D341Med (cell line): ENCODE measurements at places on chromosomes 4 and X.
A peak's percentile ranks its signal among the peaks of the same experiment; 100 is the strongest.

DNA sequence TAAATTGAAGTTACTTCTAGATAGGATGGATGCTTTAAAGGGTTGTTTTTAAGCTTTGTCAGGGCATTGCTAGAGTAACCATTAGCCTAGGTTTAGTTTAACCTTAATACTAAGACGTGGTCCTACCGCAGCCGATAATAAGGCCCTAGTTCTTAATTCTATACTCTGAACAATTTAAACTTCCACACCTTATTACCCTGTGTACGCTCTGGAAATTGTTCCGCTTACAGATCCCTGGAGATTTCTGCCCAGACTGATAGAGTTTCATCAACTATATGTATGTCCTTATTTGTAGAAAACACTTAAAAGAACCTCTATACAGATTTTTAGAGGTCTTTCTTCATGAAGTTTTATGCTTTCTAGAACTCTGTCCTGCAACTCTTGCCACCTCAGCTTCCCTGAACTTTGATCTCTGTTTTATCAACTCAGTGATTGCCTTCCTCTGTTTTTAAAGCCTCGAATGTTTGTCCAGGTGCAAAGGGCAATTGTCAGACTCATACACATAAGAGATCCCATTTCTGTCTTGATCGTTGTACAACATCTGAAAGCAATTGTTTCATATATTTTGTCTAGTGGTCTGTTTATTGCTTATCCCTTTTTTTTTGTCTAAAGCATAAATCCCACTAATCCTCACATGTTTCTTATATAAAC, 71.1 kb upstream of the VCX start:
- DNase-seq: no peak

DNA sequence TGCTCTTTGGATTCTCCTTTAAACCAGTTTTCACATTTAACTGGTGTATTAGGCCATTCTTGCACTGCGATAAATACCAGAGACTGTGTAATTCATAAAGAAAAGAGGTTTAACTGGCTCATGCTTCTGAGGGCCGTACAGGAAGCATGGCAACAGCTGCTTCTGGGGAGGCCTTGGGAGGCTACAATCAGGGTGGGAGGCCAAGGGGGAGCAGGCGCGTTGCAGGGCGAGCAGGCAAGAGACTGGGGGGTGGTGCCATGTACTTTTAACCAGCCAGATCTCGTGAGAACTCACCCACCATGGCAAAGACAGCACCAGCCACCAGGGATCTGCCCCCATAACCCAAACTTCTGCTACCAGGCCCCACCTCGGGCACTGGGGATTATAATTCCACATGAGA, 38.1 kb downstream of the RNF212 start:
- DNase-seq: peak; percentile 18

DNA sequence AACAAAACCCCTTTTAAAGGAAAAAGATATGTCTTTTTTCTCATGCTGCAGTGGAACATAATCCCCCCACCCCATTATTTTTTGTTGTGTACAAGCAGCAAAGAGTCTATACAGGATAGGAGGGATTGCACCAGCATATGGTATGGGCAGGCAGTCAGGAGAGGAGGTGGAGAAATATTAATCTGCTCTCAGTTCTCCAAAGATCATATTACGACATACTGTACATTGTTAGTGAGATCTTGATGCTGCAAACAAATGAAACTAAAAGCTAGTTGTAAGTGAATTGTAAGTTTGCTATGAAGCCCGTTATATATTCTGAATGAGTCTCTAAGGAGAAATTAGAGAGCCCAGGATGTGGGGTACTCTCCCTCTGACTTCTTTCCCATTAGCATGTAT, 75.3 kb downstream of the RAPGEF2 start:
- DNase-seq: no peak

GRCh38 chr4:138540056-138540800, 298.1 kb upstream of the SLC7A11 start:
- no peak for DNase-seq

- DNase-seq: no peak
These were observed 907.8 kb downstream of the STPG2 start for GRCh38 chr4:97235521-97235920.

GRCh38 chr4:94931626-94932025, 173.9 kb downstream of the BMPR1B start:
- no peak for DNase-seq

DNA sequence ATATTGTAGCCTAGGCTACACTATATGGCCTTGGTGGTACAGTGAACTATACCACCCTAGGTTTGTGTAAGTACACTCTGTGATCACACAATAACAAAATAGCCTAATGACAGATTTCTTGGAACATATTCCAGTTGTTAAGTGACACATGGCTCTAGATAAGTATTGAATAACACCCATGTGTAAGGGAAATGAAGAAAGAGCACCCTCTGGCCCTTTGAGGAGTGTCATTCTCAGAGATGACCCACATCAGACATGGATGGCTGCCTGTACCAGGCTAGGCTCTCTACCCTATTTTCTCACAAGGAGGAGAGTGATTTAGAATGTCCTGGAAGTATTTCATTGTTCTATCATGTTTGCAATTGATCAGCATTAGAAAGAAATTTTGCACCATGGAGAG, 61.7 kb downstream of the HAND2 start:
- DNase-seq: no peak

DNA sequence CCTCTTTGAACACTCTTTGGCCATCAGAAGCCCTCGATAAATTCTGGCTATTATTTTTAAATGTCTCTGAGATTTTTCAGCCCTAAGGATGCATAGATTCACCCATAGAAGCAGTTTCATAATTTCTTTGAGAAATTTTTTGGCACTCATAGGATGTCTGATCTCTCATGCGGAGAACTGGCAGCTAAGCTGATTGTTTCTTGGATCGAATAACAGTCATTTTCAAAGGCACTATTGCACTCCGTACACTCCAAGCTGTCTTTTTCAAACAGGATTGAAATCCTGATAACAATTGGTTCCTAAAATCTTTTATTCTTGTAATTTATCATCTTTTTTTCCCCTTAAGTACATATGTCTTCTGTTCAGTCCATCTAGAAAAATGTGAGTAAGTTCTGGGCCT, 411.9 kb downstream of the SPOCK3 start:
- DNase-seq: no peak

DNA sequence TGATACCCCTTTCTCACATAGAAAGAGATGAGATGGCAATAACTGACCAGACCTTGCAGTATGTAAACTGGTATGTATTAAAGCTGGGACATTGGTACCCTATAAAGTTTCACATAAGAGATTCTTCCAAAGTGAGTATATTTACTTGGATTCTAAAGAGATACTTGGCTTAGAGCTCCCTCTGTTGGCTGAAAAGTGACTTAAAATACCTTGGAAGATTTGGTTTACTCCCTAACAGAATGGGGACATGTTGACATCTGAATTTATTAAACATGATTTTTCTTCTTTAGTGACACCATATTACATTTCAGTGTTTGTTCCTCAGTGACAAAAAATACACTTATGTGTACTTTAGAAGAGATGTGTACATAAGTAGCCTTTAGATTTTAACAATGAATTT, 47.9 kb upstream of the RGN start:
- DNase-seq: peak; percentile 29

- DNase-seq: no peak
These were observed 633.3 kb downstream of the ANKRD50 start for GRCh38 chr4:124079174-124079780.

GRCh38 chr4:122163767-122164166, 11.6 kb downstream of the BLTP1 start:
- no peak for DNase-seq

DNA sequence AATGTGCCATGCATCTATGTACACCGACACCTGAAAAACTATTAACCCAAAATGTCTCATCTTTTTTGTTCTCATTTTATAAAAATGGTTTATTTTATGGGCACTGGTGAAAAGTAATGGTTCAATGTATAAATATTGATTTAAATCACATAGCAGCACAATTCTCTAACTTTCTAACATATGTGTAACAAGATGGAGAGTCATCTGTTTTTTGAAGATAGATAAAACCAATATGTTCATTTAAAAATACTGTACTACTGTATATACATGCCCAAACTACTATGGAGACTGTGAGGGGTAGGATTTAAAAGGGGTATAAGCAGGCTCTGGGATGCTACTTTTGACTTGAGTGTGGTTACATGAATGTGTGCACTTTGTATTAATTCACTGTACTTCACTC, 67.6 kb downstream of the GLRA3 start:
- no peak for DNase-seq

- DNase-seq: peak; percentile 43
These were observed 134.4 kb downstream of the AFF1 start for GRCh38 chr4:87069037-87069742.

DNA sequence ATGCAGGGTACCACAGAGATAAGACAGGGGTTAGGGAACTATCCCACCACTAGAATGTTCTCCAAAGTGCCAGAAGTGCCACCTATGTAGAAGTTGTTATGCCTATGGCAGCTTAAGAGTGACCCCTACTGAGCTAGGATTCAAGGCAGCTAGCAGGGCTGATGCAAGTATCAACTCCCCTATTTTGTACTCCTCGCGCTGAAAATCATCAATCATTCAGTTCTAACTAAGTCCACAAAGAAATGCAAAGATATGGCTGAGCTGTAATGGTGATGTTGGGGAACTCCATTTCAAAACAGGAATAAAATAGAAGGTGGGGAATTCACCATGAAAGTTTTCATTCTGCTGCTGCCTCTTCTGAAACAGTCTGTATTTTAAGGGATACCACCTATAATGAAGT, 13.8 kb downstream of the ACSL4 start:
- no peak for DNase-seq

GRCh38 chrX:78527818-78528217, 131.3 kb downstream of the RTL3 start:
- DNase-seq: no peak

GRCh38 chr4:77123411-77123810, 33.6 kb upstream of the CCNG2 start:
- no peak for DNase-seq

DNA sequence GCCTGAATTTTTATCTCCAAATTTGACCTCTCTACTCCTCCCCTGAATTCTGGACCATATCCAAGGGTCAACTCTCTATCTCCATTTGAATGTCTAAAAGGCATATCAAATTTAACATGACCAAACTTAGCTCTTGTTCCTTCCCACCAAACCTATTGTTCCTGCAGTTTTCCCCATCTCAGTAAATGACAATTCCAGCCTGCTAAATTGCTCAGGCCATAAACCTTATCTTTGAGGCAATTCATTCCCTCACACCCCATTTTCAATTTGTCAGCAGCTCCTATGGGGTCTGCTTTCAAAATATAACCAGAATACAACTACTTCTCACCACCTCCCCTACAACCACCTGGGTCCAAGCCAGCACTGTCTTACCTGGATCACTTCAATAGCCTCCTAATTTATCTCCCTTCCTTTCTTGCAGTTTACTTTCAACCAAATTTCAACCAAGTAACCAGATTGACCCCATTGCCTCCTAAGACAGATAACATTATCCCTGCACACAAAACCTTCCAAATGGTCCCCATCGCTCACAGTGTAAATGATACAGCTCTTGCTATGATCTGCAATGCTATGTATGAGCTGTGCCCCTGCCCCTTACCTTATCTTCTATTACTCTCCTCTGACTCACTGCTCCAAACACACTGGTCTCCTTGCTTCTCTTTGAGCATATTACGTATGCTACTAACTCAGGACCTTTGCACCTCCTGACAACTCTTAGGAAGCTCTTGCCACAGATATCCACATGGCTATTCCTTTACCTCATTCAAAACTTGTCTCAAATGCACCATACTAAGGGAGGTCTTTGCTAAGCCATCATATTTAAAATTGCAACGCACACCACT, 66.0 kb downstream of the CAMK2D start:
- no peak for DNase-seq

- no peak for DNase-seq
These were observed 85.5 kb downstream of the NFKB1 start for GRCh38 chr4:102586644-102587021.

- DNase-seq: no peak
These were observed 15.3 kb downstream of the SLC34A2 start for GRCh38 chr4:25670991-25671390.

- no peak for DNase-seq
These were observed 48.8 kb downstream of the IGFBP7 start for GRCh38 chr4:57061395-57061794.
